ENCODE measurements at places on chromosomes 6 and 20.

GRCh38 chr6:169567819-169568218 is 134.0 kb downstream of the WDR27 start:
- DNase-seq = no peak

DNA sequence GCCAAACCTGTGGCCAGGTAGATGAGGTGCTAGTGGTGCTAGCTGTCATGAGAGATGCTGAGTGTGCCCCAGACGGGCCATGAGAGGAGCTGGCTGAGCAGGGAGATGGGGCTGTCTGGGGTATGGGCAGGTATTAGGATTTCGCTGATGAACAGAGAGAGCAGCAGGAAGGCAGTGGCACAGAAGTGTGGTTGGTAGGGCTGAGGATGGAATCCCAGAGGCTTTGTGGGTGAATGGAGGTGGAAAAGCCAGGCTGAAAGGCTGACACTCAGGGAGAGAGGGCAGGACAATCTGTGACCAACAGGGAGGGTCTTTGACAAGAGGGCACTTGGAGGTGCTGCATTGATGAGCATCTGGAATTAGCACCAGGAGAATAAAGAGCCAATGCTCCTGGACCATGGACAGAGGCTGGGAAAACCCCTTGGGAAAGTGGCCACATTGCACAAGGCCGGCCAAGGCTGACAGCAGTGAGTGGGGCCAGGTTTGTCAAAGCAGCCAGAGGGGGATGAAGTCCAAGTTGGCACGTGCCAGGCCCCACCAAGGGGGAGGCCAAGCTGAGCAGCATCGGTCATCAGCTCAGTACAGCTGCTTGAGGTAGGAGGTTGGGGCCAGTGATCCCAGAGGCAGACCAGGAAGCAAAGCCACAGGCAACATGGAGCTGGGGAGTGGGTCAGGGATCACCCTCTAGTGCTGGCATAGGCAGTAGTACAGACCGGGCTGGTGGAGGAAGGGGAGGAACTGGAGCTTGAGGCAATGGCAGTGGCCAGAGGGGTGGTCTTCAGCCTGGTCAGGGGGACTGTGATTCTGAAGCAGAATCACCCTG is 19.7 kb upstream of the SGK2 start:
- no peak for DNase-seq

GRCh38 chr20:21272279-21272678 is 30.9 kb upstream of the XRN2 start:
- DNase-seq = no peak

GRCh38 chr6:52515219-52515960 is 61.5 kb downstream of the TRAM2 start:
- no peak for DNase-seq

DNA sequence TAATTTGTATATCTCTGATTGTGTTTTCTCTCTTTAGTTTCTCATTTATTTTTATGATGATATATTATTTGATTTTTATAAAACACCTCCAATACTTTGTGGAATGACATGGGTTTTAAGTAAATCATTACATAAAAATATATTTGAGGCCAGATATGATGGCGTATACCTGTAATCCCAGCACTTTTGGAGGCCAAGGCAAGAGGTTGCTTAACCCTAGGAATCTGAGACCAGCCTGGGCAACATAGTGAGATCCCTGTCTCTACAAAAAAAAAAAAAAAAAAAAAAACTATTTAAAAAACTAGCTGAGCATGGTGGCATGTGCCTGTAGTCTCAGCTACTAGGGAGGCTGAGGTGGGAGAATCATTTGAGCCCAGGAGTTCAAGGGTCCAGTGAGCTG is 87.3 kb downstream of the BMP6 start:
- DNase-seq = no peak

- DNase-seq = no peak
These were observed 75.4 kb downstream of the ZNF133 start for GRCh38 chr20:18363708-18364107.

DNA sequence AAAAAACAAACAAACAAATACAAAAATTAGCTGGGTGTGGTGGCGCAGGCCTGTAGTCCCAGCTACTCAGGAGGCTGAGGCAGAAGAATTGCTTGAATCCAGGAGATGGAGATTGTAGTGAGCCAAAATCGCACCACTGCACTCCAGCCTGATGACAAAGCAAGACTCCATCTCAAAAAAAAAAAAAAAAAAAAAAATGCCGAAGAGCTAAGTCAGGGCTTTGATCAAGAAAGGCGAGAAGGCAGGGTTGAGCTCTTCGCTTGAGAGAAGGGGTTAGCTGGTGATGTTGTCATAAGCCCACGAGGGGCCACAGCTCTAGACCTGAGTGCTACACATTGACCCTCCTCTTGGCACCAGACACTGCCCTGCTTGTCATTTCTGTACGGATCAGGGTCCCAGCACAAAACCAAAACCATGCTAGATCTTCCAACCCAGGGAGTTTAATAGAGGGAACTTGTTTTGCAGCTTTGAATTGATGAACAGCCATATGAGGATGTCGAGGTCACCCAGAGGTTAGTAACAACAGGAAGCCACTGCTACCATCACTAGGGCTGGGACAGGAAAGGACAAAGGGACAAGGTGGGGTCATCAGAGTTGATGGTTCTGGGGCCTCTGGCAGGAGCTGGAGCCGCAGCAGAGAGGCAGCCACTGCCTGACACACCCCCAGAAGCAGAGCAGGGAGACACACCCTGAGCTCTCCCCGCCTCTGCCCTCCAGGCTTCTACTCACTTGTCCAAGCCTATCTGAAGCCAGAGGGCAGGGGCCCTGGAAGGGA is 122.7 kb downstream of the SNX5 start:
- no peak for DNase-seq

DNA sequence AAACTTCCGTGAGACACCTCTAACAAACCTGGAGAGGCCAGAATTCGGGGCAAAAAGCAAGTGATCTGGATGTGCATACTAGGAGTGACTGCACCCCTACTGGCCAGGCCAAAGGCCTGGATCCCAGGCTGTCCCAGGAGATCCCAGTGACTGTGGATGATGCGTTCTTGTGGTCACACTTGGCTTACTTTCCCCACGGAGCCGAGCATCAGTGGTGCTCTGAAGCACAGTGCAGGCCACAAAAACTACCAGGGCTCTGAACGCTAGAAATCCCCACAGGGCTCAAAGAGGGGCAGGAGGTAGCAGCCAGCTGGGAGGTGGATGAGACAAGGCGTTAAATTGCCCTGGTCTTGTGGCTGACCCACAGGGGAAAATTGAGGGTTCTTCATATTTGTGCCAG is 7.1 kb downstream of the TRIM26 start:
- no peak for DNase-seq

DNA sequence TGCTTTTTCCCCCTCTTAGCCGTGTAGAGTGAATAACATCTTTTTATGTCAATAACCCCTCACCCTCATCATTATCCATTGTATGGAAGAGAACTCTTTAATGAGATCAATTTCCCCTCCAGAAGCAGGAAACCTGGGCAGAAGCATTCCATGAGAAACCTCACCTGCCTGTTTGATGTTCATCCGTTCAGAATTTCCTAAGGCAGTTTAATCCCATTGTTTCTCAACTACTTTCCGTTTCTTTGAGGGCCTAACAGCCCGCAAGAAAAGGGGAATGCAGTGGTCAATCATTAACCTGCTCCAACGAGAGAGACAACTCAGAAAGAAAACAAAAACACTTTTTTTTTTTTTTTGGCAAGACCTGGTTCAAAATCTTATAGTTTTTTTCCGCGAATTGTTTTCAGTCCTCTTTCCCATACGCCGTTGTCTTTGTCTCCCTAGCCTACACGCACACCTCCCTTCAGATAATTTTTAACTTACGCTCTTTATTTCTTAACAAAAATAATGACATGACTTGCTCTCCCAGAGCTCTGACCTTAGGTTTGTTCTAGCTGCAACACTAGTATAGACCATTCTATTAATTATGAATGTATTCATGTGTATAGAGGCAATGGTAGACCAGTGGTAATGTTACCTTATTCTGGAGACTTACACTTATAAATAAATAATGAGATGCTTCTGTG is 25.6 kb upstream of the ID4 start:
- DNase-seq = no peak

GRCh38 chr6:168031411-168031971 is 34.0 kb downstream of the KIF25 start:
- no peak for DNase-seq

DNA sequence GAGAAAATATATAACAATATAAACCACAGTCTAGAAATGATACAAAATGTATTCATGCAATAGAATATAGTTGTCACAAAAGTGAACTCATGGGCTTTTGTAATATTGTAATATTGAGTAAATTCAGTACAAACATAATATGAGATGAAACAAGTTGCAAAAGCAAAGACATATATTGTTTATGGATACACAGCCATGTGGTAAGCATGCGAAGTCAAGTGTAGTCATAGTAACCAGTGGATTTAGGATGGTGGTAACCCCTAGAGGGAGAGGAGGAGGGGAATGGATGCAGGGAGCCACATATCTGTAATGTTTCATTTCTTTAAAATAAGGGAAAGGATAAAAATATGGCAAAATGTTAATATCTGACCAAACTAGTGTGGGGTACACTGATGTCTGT is 47.3 kb downstream of the ARMC2 start:
- no peak for DNase-seq

- DNase-seq = no peak
These were observed at the start of gene ATP9A for GRCh38 chr20:51767867-51768758. ATP9A (minus strand) TSS chr20:51768390; CDS start chr20:51768369, 21 bp downstream.

GRCh38 chr6:151680846-151681432 is 126.5 kb upstream of the ESR1 start:
- DNase-seq = no peak

GRCh38 chr6:18266523-18266912 is 2.2 kb upstream of the DEK start:
- no peak for DNase-seq

- no peak for DNase-seq
These were observed 172.5 kb upstream of the BTBD3 start for GRCh38 chr20:11745145-11745544.
